Cerebellar nuclear complex (tissue), 1 donor: ENCODE measurements at places on chromosomes 7 and 10.

DNA sequence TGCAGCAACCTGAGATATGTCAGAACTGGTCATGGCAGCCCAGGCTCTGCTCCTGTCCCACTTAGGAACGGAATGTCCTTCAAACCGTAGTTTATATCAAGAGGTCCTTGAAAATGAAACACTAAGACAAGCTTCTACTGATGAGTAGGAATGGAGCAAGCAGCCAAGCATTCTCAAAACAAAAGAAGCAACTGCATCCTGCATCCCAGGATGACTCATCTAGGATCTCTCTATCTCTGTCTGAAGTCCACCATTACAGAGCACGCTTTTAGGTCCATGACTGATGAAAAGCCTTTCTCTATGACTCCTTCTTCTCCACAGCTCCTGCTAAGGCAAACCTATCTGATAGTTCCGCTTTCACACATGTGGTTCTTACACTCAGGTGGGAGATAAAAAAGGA, 16.3 kb downstream of the MBL2 start:
- no peak for DNase-seq

DNA sequence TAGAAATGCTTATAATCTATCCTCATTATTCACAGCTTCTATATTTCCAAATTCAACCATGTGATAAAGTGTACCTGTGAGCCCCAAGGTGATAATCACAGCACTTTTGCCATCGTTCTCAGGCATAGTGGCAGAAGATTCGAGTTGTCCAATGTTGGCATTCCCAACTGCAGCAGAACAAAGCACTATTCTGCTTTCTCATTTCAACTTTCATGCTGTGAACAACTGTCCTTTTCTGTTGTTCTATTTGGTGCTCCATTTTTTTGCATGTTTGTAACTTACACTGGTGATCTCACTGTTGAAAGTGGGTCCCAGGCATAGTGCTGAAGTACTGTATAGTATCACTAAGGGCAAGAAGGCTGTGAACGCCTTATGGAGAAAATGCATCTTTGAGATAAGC, 438.2 kb downstream of the PAXIP1 start:
- DNase-seq: no peak

DNA sequence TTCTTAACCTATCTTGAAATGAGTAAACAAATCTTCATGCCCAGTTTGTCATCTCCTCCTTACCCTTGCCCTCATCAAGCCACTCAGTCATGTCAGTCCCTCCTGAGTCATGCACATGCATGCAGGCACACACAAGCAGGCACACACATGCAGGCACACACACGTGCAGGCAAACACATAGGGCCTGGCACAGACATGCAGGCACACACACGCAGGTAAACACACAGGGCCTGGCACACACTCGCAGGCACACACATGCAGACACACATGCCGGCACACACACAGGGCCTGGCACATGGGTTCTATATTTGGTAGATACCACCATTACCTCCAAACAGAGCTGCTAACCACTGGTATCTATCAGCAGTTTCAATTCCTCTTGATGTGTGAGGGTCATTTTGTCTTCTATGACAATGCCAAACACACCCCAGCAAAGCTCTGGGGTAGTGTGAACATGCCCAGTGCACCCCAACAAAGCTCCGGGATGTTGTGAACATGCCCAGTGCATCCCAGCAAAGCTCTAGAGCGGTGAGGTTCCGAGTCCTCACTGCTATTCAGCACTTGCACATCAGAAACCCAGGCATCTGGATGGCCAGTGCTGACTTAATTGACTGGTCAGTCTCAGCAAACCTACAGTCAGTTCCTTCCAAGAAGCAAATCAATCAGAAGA, 563.8 kb downstream of the PTPRN2 start:
- DNase-seq: no peak

- no peak for DNase-seq
These were observed 24.8 kb upstream of the UNC5B start for GRCh38 chr10:71187600-71187999.

- DNase-seq: no peak
These were observed 105.2 kb downstream of the THSD7A start for GRCh38 chr7:11726794-11727155.

DNA sequence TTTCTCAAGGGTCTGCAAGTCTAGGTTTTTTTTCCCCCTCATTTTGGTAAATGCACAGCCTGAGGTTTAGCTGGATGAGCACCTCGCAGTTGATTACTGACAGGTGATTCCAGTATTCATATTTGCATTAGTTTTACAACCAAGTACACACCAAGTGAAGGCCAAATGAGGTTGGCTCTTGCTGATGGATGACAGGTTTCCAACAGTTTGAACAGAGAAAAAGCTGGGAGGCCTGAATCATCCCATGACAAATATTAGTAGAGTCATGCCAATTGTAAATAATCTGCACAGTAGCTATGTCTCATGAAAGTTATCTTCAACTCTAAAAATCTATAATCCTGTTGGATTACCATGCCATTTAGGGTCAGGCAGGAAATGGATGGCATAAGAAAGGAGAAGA, 399.8 kb downstream of the HTR7 start:
- DNase-seq: no peak

DNA sequence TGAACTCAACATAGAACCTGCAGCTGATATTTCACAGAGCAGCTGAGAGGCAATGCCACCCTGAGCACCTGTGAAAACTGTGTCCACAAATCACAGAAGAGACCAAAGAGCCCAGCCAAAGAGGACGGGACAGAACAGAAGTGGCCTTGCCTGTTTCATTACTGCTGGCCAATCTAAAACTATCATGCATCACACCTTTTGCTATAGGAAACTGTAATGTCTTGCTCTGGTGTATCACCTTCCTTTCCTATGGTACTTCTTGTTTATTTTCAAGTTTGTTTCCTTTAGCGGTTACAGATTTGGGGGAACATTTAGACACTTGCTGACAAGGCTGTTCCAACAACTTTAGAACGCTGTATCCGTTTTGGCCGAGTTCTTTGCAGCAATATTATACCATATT, 80.3 kb downstream of the PIP4K2A start:
- DNase-seq: no peak

DNA sequence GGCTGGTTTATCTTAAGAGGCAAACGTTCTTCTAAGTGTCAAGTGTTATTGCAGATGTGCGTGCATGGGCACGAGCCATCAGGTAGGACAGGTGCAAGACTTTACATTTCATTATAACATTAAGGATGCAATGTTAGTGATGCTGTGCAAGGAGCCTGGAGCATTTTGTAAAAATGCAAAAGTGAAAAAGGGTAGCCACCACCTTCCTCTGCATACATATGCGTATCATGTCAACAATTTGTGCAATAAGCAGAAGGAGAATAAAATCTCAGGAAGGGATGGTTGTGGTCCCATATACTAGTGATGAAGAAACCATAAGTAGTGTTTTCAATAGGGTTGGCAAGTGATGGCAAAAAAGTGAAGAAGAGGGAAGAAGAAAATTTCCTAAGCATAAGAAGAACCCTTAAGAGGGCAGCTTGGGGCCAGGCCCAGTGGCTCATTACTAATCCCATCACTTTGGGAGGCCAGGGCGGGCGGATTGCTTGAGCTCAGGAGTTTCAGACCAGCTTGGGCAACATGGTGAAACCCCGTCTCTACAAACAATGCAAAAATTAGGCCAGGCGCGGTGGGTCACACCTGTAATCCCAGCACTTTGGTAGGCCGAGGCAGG, 7.5 kb downstream of the PIK3AP1 start:
- DNase-seq: no peak

DNA sequence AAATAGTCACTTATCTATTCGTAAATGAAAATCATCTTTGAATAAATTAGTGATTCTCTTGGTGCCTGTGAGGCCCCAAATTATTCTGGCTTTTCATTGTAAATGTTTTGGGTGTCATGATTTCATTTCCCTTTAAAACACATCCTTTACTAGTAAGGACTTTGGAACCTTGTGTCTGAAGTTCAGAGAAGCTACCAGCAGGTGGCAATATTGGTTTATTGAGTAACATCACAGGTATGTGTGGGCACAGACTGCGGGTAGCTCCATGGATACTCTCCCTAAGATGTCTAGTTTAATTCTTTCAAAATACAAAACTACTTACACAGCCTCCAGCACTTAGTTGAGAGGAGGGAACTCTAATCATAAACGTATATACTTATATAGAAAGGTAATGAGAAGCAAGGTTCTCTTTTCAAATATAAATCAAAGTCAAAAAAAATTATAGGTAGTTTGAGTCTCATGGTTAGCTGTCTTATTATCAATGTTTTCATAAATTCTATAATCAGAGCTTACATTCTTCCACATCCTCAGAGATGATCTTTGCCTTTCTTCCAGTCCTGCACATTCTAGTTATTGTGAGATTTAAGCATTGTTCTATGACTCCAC, 449.6 kb downstream of the GRM8 start:
- DNase-seq: no peak

- DNase-seq: no peak
These were observed 163.3 kb downstream of the DNAH11 start for GRCh38 chr7:21706131-21706530.

DNA sequence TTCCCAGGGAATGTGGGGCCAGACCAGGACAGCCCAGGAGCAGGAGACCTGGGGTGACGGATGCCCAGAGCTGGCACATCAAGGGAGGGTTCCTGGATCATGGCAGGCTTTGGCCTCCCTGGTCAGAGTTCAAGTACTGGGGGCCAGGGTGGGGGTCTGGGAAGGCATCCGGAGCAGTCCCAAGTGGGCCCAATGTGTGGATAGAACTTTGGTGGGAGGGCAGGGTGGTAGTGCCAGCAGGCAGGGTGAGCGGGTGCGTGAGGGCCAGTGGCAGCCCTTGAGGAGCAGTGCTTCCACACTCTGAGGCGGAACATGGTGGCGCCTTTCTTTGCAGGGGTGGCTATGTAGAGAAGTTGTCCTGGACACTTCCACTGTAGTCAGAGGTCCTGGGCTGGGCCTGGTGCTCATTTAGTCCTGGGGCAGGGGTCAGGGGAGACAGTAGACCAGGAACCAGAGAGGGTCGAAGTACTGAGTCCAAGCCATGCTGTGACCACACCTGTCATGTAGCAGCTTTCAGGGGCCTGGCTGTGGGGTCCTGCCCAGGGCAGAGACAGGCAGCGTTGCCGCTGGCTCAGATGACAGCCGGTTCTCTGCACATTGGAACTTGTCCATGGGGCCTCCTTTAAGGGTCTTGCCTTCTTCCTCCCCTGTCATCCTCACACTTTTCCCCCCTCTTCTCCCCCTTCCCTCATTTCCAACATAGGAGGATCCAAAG, 22.2 kb upstream of the CSGALNACT2 start:
- no peak for DNase-seq

- DNase-seq: no peak
These were observed 58.4 kb upstream of the ZNRF2 start for GRCh38 chr7:30225863-30226613.

DNA sequence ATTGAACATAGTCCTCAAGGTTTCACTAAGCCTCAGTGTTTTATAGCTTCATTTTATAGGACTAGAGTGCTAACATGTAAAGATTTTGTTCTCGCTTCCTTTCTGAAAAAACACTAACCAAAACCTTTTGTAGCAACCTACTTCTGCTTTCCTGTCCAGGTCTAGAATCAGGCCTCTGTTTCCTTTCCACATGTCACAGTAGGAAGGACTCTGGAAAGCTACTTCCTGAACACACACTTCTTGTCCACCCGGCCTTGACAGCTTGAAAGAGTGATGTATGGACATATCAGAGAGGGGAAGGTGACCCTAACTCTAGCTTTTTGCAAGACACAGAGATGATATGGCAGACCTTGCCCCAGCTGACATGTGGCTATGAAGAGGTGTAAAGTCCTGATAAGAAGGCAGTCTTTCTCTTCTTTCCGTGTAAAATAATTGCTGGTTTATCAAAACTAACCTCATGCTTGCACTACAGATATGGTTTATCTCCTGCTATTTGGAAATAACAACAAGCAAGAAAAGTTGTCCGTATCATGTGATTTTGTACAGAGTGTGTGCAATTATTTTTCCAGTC, 175.4 kb downstream of the SKAP2 start:
- DNase-seq: no peak

DNA sequence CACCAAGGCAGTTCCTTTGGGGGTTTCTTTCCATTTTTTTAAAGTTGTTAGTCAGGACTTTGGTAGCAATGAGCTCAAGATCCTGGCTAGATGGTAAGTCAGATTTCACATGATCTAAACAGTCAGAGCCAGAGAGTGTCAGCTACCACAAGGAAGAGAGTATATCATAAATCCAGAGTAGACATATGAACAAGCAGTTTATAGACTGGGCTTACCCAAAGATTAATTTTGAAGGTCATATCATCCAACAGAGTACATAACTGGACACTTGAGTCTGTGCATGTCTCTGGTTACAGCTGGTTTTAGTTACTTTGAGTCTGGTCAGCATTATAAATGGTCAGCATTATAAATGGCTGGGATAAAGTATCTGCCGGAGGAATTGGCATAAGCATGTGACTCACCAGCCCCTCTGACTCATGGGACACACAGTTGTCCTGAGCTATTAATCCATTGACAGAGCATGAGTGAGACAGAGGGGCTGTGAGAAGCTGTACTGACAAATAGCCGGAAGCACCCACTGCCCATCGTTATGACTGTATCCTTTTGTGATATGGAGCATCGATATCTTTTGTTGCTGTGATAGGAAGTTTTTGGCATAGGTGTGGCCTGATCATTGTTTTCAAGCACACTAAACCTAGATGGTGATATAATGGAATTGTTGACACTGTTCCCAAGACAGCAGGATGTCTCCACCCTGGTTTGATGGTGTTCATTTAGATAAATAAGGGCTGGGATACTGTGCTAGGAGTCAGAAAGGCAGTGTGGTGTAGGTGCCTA, 19.3 kb downstream of the PPP1R3C start:
- DNase-seq: no peak

GRCh38 chr7:1386623-1387220, 72.5 kb downstream of the MICALL2 start:
- no peak for DNase-seq

DNA sequence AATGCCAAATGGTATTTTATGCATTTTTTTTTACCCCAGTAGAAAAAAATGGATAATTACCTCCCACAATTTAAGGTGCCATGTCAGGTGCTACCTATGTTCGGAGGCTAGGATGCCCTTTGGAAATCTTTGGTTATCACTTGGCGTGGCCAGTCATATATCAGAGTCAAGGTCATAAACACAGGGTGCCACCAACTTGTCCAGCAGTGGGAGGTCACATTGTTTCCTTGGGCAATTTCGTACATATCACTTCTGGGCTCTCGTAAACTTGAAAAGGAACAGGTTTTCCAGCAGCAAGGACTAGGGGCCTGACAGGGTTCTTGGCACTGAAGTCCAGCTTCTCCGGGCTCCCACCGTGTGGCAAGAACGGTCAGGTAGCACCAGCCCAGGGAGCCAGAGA, 48.0 kb upstream of the BHLHA15 start:
- no peak for DNase-seq

GRCh38 chr7:43639858-43640491, 57.1 kb downstream of the STK17A start:
- DNase-seq: no peak
